ENCODE measurements at places on chromosomes 2 and 18. TPM values are rescaled to one million over a fixed set of nuclear protein-coding genes. Genes with fewer than 3 reads are reported as not detected.

Gene GBX2
- total RNA-seq, result not detected

Gene PLB1
- total RNA-seq, result 4.9 TPM

Gene PIGN
- total RNA-seq, result 9.5 TPM

Gene VWC2L
- 0.51 TPM for total RNA-seq

Gene SPP2
- not detected for total RNA-seq

Gene ESCO1
- 10.3 TPM for total RNA-seq

- DNase-seq, result no peak
Observed at GRCh38 chr2:1995987-1996386, 251.7 kb upstream of the PXDN start.

DNA sequence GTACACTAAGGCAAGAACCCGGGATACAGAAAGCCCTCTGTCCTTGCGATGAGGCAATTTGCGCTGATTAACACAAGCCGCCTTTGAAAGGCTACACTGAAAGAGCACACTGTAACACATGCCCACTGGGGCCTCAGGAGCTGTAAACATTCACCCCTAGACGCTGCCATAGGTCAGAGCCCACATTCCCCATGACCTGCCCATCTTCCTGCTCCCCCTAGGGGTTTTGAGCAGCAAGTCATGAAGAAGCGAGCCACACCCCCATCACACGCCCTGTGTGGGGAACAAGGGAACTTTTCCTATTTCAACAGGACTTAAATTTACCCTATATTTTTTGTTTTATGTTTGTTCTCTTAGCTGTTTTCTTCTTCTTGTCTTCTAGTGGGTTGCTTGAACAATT lies 47.8 kb upstream of the SLC4A10 start:
- DNase-seq, result no peak

DNA sequence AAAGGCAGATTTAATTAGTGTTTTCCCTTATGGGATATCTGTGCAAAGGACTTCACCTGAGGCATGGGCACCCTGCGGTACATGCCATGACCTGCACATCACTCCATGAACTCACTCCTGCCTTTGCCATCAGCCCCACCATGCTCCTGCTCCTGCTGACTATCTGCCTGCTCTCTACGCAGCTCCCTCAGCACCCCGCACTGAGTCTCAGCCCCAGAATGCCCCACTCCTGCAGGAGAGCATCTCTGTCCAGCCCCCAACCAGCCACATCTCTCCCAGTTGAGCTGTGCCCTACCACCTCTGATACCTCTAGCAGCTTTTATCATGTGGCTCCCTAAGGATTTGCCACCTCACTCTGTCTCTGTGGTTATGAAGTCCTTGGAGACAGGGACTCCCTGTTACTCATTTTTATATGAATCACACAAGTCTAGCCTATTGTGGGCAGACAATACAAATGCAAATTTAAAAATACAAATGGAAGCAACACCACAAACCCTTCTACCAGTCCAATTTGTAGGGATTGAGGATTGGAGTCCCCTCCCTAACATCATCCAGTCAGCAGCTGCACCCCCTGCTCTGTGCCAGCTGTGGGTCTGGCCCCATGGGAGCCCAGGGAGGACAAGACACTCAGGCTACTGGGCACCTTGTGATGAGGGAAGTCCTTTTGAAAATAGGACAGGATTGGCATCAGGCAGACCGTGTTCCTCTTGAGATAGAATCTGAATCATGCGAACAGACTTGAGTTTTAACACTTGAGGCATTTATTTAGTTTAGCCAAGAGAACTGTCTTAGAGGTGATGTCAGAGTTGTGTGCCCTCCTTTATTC lies 689.6 kb upstream of the HS6ST1 start:
- DNase-seq, result no peak

DNA sequence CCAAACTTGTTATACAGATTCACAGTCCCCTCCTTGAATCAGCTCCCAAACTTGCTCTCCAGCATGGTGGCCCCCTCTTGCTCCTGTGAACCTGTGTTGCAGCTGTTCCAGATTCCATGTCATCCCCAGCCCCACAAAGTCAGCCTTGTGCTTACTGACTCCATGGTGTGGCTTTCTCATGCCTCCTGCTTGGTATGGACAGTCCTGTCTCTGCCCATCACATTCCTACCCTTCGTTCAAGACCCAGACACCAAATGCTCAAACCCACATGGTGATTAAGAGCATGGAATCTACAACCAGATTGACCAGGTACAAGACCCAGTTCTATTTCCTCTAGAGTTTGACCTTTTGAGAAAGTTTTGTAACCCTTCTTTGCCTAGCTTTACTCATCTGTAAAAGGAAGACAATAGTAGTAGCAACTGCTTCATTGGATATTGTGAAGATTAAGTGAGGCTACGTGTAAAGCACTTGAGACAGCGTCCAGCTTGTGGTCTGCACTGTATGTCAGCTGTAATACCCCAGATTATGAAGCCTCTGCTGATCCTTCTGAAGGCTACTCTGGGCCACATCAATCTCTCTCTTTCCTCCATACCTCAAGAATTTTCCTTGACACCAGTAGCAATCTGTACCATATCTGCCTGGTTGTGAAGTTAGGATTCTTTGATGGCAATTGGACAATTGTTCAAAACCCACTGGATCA lies 146.4 kb upstream of the HAAO start:
- no peak for DNase-seq

- DNase-seq, result no peak
Observed at GRCh38 chr2:16628314-16628713, 37.3 kb downstream of the CYRIA start.

GRCh38 chr2:230908092-230908594 lies 16.9 kb downstream of the GPR55 start:
- no peak for DNase-seq
